ENCODE measurements at places on chromosomes 6 and 20.

DNA sequence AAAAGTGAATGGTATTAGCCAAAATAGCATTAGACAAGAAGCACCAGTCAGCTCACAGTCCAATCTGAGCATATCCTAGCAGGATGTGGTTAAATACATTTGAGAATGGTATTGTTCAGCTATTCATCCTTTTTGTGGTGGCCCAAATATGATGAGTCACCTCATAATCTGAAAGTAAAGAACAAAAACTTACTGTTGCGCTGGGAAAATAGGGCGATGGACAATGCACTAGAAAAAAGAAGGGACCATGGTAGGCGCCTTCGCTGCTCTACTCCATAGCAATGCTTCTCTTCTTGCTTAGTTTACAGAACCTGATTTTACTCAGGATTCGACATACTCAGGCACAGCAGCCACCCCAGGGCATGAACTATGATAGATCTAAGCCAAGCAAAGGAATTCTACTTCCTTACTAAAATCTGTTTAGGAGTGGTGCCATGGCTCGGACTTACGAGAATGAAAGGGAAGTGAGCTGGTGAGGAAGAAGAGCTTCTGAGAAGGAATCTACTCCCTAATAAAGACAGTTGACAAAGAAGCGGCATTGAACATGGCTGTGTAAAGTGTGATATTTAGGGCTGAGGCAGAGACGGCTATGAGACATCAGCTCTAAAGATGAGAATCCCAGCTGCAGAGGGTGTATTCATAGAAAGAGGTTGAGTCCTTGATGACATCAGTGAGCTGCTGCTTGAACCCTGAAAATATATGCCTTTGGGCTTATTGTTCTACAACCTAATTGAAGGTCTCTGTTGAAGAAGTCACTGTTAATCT is 16.6 kb upstream of the FBXO9 start:
- peak; percentile 47 for DNase-seq

- no peak for DNase-seq
These were observed 80.7 kb upstream of the MAFB start for GRCh38 chr20:40769677-40770285.

GRCh38 chr6:17839513-17840223 is 132.9 kb upstream of the NUP153 start:
- no peak for DNase-seq

DNA sequence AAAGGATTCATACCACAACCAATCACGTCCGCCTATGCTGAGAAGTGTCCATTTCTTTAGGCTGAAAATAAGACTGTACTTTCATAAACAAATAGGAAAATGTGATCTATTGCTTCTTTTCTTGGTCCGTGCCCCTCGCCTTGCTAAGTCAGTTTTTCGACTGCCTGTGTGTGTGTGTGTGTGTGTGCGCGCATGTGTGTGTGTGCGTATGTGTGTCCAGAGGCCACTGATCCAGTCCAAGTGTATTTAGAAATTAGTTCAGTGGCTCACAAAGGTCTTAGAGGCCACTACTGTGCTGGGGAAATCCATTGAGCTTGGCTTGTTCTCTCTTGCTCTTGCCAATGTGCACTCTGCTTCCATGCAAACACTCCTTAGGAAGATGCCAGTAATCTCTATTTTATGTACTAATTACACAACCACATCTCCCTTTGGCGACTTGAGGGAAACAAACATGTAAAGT is 50.5 kb downstream of the SLC22A23 start:
- no peak for DNase-seq

GRCh38 chr20:55415567-55416142 is 589.7 kb downstream of the CBLN4 start:
- DNase-seq, result no peak

DNA sequence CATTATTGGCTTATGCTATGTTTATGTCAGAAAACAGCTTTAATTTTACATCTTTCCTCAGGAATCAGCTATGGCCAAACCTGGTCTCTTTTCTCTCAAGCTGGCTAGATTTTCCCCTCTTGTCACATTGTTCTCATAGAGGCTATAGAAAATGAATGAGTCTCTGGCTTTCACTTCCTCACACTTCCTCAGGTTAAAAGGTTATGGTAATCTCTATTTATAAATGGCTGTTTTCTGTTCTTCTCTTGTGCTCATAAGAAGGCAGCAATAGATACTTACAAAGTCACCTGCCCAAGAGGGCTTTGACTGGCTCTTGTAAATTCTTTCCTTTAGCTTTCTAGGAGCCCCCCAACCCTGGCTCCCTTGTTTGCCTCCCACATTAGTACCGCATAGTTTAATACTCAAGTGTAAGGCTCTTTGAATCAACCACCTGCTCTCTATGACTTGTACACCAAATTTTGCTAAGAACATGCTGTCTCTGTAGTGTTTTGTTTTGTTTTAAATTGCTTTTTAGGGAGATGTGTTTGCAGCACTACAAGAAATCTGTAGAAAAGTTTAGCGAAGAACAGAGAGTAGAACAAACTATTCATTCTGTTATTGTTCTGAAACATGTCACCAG is 897.4 kb upstream of the CITED2 start:
- no peak for DNase-seq

DNA sequence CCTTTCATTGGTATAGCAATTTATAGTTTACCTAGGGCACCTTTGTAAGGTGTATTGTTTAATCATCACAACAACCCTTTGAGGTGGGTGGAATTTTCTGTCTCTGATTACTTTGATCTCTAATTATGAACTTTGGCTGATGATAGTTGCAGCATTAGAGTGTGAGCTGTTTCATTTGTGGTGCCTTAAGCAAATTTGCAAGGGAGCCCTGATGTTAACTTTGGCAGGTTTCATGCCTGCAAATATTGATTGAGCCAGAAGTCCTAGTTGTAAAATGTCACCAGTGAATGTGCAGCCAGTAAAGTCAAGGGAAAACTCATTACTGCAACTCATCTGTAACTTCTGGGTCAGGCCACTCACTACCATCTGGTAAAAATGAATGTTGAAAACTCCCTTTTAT is 29.8 kb downstream of the CTNNBL1 start:
- no peak for DNase-seq

GRCh38 chr6:29216528-29216927 is 45.8 kb downstream of the OR2J2 start:
- no peak for DNase-seq

- no peak for DNase-seq
These were observed 45.8 kb upstream of the PAK5 start for GRCh38 chr20:9884666-9885065.

DNA sequence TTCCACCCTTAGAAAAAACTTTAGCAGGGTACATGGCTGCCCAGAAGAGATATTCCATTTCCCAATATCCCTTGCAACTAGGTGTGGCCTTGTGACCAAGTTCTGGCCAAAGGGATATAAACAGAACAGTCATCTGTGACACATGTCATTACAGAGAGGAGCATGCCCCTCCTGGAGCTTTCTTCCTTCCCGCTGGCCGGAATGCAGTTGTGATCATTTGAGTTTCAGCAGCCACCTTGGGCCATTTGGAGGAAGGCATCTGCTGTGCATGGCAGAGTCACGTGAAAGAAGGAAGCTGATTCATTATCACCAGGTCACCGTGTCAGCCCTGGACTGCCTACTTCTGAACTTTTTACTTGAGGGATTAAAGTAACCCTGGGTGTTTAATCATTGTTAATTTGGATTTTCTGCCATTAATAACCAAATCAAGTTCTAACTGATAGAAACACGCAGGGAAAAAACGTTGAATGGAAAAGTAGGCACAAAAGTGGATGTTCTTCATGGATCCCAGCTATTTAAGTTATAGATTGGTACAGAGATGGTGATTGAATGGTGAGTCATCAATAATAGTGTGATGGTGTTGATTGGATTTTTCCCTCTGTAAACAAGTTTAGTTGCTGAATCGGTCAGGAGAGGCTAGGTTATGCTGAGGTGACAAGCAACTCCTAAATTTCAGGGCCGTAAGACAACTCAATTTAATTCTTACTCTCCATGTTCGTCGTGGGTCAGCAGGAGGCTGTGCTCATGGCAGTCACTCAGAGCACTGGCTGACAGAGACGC is 80.7 kb upstream of the CCDC167 start:
- DNase-seq, result no peak

GRCh38 chr6:110495949-110496348 is 19.5 kb upstream of the SLC22A16 start:
- DNase-seq, result no peak

- DNase-seq, result no peak
These were observed 156.4 kb upstream of the AKIRIN2 start for GRCh38 chr6:87858440-87858839.

- no peak for DNase-seq
These were observed 190.1 kb downstream of the KCNQ5 start for GRCh38 chr6:72811971-72812421.

- DNase-seq, result no peak
These were observed 247.6 kb upstream of the TSHZ2 start for GRCh38 chr20:52724541-52724940.

GRCh38 chr20:58664883-58665282 is 13.8 kb downstream of the STX16 start:
- no peak for DNase-seq

DNA sequence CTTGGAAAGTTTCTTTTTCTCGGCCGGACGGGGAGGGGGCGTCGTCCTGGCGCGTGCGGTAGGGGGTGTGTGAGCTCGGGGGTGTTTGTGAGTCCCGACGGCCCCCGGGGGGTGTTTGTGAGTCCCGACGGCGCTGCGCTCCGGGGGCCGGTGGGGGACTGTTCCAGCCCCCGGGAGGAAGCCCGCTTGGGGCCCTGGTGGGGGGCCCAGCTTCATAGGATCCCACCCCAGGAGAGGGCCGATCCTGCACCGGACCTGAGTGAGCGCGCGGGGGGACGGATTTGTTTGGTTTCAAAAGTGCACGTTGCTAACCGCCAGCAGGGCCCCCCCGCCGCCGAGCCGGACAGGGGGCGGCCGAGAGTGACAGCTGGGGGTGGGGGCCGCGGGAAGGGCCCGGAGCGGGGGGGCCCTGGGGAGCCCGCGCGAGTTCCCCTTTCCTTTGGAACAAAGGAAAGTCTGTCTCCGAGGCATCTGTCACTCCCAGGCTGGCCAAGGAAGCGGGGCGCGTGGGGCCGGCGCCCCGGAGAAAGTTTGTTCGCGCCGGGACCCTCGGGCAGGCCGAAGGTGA is 485 bp downstream of the TGIF2 start:
- DNase-seq, result no peak

- DNase-seq, result no peak
These were observed 5.2 kb upstream of the RSPH4A start for GRCh38 chr6:116611056-116611455.

GRCh38 chr6:28224131-28225055 is 682 bp upstream of the ZSCAN9 start:
- no peak for DNase-seq

DNA sequence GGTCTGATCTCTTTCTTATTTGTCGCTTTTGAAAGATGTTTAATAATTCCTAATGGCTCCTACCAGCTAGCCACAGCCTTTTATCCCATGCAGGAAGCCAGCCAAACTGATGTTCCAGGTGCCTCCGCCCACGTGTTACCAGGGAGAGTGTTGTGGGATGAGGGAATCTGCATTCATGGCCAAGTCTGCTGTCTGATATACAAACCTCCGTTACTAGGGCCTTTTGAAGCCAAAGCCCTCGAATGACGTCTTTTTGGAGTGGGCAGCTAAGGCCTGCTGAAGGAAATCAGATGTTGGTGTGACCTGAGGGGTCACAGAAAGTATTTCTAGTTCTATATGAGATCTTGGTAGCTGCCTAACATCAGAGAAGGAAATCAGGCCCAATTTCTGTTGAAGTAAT is 21.3 kb downstream of the STK35 start:
- DNase-seq, result no peak

- no peak for DNase-seq
These were observed 509.4 kb downstream of the KIF16B start for GRCh38 chr20:16063881-16064280.

- no peak for DNase-seq
These were observed 231.9 kb upstream of the FAM83B start for GRCh38 chr6:54614499-54615195.

GRCh38 chr6:98124171-98124570 is 710.2 kb upstream of the POU3F2 start:
- DNase-seq, result no peak

DNA sequence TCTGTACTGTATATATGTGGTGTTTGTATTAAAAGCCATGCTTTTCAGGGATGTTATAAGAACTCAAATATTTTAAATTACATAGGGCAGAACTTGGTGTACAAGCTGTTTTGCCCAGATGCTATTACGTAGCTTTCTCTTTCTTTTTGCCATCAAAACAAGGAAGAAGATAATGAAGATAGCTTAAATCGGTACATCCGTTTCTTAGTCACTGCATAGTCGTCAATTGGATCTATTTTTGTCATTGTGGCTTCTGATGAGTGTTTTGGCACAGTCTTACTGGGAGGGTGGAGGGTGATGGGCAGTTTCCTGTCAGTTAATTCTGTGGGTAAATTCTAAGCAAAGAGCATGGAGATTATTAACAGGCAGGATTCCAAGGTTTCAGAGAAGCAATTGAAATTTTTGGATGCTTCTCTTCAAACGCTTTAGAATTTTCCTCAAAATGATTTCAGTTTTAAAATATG is 649.1 kb upstream of the GJE1 start:
- peak; percentile 89 for DNase-seq

- DNase-seq, result no peak
These were observed 565.3 kb downstream of the KIF16B start for GRCh38 chr20:16007962-16008361.

GRCh38 chr6:34491091-34491430 is 25.2 kb downstream of the PACSIN1 start:
- DNase-seq, result peak; percentile 14

DNA sequence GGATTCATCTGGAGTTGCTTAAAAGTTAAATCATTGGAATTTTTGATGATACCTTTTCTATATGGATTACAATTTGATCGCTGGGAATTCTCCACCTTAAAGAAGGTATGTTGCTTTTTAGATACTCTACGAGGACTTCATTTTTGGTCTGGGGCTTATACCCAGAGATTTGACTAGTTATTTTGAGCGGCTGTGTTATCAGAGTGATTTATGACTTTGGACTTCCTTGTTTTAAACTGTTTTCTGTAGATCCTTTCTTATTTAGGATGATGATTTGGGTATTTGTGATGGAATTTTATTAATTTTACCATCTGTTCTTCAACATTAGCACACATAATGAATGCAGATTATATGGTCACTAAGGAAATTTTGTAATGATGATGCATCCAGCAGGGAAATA is 75.2 kb downstream of the SOX4 start:
- DNase-seq, result no peak

DNA sequence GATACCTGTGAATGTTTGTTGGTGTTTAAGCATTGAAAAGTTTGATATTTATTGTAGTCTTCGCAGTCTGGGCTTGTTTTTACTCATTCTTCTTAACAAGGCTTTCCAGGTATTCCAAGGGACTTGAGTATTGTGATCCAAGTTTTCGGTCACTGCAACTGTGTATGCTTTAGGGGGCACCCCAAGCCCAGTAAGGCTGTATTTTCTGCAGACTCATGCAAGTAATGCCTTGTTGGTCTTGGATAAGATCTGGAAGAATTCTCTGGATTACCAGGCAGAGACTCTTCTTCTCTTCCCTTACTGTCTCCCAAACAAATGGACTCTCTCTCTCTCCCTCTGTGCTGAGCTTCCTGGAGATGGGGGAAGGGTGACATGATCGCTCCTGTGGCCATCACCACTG is 82.1 kb downstream of the RFPL4B start:
- DNase-seq, result no peak

- DNase-seq, result no peak
These were observed 7.4 kb downstream of the TMEM14C start for GRCh38 chr6:10730254-10730653.

- no peak for DNase-seq
These were observed 214.7 kb downstream of the CLIC5 start for GRCh38 chr6:45800911-45801310.

- DNase-seq, result no peak
These were observed 125.5 kb downstream of the ANKRD60 start for GRCh38 chr20:58102744-58103516.

Measured in GM04504 (cell line).